ENCODE measurements at places on chromosomes 11 and 22.

GRCh38 chr11:100550912-100551632 lies 136.0 kb upstream of the ARHGAP42 start:
- DNase-seq: no peak

- no peak for DNase-seq
Measured at GRCh38 chr11:19499999-19500398, 212.6 kb upstream of the NAV2 start.

DNA sequence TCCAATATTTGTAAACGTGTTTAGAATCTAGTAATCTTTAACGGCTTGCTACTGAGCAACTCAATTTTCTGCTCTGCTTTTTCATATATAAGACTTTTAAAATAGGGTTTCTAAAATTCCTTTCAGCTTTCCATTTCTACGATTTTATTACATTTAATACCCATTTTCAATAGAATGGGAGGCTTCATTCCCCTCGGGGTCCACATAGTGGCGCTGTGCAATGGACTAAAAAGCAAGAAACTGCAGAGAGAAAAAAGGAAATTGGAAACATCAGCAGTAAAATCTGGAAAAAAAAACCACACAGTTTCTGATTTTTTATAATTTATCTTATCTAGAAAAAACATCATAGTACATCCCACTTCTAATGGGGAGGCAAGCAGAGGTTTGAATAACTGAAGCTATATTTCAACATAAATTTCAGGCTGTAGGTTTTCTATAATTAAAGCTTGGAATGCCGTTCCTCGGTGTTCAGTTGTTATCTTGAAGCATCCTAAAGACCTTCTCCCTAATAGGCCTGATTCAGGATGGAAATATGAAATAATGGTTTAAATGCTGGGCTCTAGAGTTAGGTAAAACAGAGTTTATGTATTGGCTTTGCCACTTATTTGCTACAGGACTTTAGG lies 18.7 kb upstream of the JHY start:
- DNase-seq: no peak

GRCh38 chr22:46833228-46833627 lies 70.8 kb downstream of the TBC1D22A start:
- DNase-seq: no peak

- DNase-seq: no peak
Measured at GRCh38 chr22:23533328-23533762, 46.7 kb downstream of the IGLL1 start.

GRCh38 chr22:19845054-19845722 lies 9.5 kb downstream of the GNB1L start:
- DNase-seq: no peak

- DNase-seq: no peak
Measured at GRCh38 chr11:31492320-31492913, 17.0 kb downstream of the IMMP1L start.

GRCh38 chr22:49946612-49947295 lies 13.8 kb upstream of the PIM3 start:
- DNase-seq: no peak

DNA sequence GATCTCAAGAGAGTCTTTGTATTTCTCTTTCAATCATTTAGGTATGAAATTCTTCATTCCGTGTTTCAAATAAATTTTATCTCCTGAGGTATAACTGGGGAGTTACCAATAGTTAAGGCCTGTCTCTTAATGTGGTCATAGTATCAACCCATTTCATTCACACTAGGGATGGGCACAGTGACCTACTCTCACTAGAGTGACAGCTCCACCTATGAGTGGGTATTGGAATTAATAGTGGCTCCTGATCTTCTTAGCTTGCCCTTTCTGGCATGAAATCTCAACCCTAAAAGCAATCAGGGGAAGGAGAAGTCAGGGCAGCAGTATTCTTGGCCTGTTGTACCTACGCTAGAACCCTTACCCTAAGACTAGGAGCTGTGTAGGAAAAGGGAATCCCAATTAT lies 507.7 kb downstream of the FAM181B start:
- DNase-seq: no peak

GRCh38 chr11:46949297-46949696 lies 12.7 kb downstream of the CSTPP1 start:
- DNase-seq: no peak

DNA sequence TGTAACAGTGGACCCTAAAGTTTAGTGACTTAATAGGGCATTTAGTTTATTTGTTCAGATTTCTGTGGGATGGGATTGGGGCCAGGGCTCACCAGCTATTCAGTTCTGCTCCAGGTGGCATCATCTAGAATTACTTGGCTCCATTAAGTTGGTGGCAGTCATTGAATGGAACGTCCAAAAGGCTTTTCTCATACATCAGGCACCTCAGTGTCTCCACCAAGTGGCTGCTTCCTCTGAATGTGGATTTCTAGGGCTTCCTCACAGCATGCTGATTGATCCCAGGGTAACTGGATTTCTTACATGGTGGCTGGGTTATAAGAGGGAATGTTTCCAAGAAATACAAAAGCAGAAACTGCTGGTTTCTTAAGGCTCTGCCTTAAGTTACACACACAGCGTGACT lies 34.7 kb downstream of the USP47 start:
- no peak for DNase-seq

GRCh38 chr11:60634126-60634525 lies 65.3 kb upstream of the MS4A8 start:
- no peak for DNase-seq

DNA sequence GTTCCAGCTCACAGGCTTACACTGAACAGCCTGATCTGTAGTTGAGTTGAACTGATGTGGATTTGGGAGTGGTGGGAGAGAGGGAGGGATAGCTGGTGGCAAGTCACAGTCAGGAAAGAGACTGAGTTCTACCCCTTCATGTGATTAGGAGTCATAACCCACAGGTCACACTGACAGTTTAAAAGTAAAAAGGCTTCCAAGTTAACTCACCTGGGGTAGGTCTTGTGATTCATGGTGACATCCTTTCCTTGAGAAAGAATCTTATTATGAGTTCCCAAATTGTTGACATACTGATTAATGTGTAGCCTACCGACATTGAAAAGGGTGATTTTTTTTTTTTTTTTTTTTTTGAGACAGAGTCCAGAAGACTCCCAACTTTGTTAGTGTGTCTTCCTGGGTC lies 5.4 kb downstream of the IZUMO1R start:
- DNase-seq: no peak

GRCh38 chr11:69878927-69879728 lies 59.9 kb upstream of the FGF3 start:
- DNase-seq: no peak

DNA sequence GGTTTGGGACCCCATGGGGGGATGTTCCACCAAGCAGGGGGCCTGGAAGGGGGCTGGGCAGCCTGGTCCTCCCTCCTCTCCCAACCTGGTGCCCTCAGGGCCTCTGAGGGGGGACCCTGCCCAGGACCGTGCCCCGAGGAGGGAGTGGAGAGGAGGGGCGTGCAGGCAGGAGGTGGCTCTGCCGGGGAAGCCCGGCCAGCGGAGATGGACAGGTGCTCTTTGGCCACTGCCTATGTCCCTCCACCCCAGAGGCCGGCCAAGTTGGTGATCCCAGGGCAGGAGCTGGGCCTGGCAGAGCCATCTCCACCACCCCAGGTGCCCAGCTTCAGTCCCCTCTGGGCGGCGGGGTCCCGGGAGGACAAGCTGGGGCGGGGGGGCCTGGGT lies 2.4 kb downstream of the MUC2 start:
- no peak for DNase-seq

- no peak for DNase-seq
Measured at GRCh38 chr22:44595841-44596341, 97.9 kb upstream of the RTL6 start.

- DNase-seq: peak; percentile 5
Measured at GRCh38 chr22:47151490-47151889, 389.0 kb downstream of the TBC1D22A start.

DNA sequence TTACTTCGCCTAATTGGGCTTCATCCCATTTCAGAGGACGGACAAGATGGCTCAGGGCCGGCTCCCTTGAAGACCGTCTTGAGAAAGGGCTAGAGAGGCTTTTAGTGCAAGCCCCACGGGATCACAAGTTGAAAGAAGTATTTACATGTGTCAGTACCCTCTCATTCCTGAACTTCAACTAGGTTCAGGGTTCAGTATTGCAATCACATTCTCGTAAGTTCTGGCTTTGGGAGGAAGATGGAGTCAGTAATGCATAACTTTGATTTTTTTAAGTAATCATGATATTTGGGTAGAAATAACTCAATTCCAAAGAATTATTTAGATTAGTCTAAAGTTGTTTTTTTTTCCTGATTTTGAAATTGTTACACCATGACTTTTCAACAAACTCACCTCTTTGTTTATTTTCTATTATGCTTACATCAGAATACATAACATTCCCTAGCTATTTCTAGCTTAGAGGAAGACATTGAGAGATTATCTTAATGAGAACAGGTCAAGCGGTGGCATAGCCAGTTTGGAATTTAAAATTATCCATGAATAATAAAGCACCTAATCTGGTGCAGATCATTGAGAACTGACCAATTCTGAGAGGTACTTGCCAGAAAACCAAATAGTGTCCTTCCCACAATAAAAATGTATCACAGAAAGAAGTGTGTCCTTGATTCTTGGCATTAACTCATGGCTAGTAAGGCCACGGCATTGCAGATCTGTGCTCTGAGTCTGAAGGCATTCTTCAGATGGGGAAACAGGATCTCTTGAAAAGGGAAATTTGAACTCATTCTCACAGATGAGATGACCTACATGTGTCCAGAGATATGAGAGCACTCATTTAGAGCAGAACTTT lies 92.1 kb upstream of the BLID start:
- no peak for DNase-seq

DNA sequence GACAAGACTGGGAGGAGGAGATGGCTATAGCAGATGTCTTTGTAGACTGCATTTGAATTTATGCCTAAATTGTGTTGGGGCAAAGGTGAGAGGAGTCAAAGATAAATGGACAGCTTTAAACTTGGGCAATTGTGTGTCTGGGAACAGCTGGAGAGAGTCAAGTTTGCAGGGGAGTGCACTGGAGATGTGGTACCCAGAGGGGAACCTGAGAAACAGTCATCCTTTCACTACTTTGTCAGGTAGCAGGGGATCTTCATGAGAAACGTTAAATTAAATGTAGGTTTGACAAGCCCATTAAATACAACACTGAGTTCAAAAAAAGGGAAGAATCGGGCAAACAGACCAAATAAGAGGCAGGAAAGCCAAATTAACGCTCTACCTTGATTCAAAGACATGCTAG lies 277.7 kb downstream of the OPCML start:
- no peak for DNase-seq

DNA sequence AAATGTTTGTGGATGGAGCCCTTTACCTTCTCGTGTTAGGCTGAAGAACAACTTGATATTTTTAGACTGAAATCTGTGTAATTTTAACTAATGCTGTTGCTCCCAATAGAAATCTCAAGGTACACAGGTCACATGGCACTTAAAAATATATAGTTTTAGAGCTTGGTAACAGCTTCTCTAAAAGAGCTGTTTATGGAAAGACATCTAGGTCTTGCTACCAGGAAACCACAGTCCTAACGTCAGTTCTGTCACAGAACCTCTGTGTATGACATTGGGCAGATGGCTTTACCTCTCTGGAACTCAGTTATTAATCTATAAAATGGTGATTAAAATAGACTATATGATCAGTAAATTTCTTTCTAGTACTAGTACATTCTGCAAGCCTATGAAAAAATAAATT lies 35.4 kb downstream of the PAK1 start:
- DNase-seq: no peak

DNA sequence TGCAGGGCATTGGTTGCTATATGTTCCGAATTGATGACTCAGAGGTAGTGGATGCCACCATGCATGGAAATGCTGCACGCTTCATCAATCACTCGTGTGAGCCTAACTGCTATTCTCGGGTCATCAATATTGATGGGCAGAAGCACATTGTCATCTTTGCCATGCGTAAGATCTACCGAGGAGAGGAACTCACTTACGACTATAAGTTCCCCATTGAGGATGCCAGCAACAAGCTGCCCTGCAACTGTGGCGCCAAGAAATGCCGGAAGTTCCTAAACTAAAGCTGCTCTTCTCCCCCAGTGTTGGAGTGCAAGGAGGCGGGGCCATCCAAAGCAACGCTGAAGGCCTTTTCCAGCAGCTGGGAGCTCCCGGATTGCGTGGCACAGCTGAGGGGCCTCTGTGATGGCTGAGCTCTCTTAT lies 5.4 kb upstream of the TTC36 start:
- DNase-seq: no peak

DNA sequence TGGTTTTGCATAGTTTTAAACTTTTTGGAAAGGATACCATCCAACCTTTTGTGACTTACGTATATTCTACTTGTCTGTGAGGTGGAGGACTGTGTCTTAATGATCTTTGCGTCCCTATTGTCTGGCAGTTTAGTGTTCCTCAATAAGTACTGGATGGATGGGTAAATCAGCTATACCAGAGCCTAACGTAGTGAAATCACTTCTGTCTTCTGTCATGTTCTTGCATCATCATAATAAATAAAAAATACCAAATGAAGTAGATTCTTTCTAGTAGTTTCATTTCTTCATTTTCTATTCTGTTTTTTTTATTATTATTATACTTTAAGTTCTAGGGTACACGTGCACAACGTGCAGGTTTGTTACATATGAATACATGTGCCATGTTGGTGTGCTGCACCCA lies 66.4 kb downstream of the ACER3 start:
- no peak for DNase-seq

GRCh38 chr11:2395856-2396255 lies 4.7 kb upstream of the TSSC4 start:
- no peak for DNase-seq

GRCh38 chr11:94853836-94854235 lies 85.7 kb downstream of the AMOTL1 start:
- no peak for DNase-seq

GRCh38 chr11:65485920-65486219 lies 13.0 kb upstream of the MALAT1 start:
- no peak for DNase-seq

- no peak for DNase-seq
Measured at GRCh38 chr11:22466809-22467208, 128.6 kb downstream of the SLC17A6 start.

- no peak for DNase-seq
Measured at GRCh38 chr22:19122752-19123492, 710 bp upstream of the DGCR2 start.

GRCh38 chr22:28799606-28800307 lies 612 bp downstream of the XBP1 start:
- DNase-seq: peak; percentile 43

- DNase-seq: no peak
Measured at GRCh38 chr11:95378789-95379188, 147.8 kb upstream of the SESN3 start.

- peak; percentile 81 for DNase-seq
Measured at GRCh38 chr22:39292561-39293074, 26.8 kb downstream of the RPL3 start.

Data from T1000 (cell line).